ENCODE measurements at places on chromosomes 1 and 21. TPM values are rescaled to one million over a fixed set of nuclear protein-coding genes. Genes with fewer than 3 reads are reported as not detected.

AGL gene
- 7.0 TPM for total RNA-seq

SPTA1 gene
- total RNA-seq, result 1.3 TPM

KCNJ9 gene
- not detected for total RNA-seq

KCNE2 gene
- not detected for total RNA-seq

CLDN17 gene
- not detected for total RNA-seq

DNA sequence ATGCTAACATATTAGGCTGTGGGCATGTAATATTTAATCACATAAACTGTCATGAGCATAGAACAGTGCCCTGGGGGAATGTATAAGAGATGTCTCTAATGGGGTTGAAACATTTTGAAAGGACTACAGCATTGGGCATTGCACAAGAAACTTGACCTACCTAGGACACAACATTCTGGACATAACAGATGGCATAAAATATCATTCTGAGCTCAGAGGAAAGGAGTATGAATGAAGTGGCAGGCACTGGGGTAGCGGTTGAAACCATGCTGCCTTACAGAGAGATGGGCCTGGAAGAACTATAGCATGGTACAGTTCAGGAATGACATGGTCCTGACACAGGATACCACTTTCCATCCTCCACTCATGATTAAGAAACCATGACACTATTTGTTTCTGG is 69.0 kb downstream of the LPAR3 start:
- DNase-seq, result no peak

- peak; percentile 57 for DNase-seq
Observed at GRCh38 chr1:15128520-15129313, 24.8 kb upstream of the TMEM51 start.

DNA sequence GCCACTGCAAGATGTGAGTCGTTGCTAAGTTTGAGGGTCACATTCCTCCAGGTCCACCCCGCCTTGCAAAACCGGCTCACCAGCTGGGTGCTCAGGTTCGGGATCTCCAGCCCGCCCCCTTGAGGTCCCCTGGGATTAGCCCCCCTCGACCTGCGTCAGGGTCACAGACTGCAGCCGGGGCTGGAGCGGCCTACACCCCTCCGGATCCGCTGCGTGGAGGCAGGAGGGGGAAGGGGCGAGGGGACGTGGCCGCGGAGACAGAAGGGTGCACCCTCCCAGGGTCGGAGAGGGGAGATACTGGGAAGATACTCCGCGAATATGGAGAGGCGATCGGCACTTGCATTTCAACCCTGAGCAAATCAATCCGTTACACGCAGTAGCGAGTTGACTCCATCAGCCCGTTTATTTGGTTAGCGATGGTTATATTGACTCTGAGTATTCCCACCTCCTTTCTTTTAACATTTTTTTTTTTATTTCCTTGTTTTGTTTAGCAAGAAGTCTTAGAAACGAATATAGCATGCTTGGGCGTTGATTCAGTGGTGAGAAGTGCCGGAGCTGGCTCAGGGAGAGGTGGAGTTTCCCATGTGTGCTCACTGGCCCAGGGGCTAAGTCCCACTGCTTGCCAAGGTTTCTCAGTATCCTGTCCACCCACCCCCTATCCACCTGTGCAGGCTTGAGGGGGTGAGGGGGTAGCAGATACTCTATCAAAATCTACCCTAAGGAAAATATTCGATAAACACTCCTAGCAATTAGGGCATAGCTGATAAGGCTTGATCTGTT is 997 bp downstream of the IFNAR2 start:
- DNase-seq, result no peak

GRCh38 chr1:96944432-96945092 is 223.0 kb downstream of the PTBP2 start:
- DNase-seq, result no peak

GRCh38 chr21:36889401-36889800 is 77.1 kb downstream of the HLCS start:
- DNase-seq, result peak; percentile 2

DNA sequence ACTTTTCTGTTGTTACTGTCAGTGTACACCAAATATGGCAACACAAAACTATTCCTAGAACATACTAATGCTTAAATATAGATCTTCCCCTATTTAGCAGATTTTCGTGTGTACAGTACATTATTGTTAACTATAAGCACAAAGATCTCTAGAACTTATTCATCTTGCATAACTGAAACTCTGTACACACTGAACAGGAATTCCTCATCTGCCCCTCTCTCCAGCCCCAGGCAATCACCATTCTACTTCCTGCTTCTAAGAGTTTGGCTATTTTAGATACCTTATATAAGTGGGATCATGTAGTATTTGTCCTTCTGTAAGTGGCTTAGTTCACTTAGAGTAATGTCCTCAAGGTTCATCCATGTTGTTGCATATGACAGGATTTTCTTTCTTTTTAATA is 4.5 kb upstream of the RGL1 start:
- no peak for DNase-seq

DNA sequence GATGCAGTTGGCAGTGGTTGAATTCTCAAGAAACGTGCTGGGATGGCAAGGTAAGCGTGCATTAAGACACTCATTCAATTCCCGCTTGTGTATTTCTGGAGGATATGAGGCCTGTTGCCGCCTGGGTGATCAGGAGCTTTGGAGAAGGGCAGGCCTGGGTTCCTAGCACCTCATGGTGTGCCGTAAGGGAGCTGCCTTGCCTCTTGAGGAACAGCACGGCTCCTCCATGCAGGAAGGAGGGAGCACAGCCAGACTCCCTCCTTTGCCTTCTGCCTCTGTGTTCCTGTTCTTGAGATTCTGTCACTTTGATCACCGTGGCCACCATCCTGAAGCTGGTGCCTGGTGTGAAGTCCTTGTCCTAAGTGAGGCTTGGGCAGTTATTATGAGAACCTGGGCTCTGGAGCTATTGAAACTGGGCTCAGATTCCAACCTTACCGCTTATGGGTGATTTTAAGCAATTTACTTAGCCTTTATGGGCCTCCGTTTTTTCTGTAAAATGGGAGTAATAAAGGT is 18.3 kb downstream of the SLFNL1 start:
- DNase-seq, result no peak

GRCh38 chr1:228142701-228143136 is 2.6 kb downstream of the GUK1 start:
- DNase-seq, result no peak

- no peak for DNase-seq
Observed at GRCh38 chr1:1678581-1679380, 13.8 kb downstream of the SLC35E2B start.

DNA sequence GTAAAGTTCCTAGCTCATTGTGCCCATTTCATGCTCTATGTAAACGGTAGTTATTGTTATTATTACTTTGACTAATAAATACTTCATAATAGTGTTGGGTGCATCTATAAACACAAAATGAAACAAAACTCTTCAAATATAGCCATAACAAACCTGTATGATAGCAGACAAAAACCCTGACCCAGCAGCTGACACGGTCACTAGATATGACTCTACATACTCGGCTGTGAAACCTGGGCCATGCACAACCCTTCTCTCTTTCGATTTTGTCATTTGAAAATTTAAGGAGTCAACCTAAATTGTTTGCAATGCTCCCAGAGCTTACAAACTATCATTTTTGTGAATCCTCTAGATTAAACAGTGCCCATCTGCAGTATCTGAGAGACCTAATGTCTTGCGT is 8.0 kb upstream of the RGS13 start:
- DNase-seq, result no peak

GRCh38 chr1:182629499-182630096 is 25.4 kb upstream of the RGS16 start:
- no peak for DNase-seq

GRCh38 chr1:87318056-87318650 is 10.5 kb upstream of the LMO4 start:
- DNase-seq, result no peak

- DNase-seq, result no peak
Observed at GRCh38 chr1:64564891-64565290, 95.0 kb downstream of the CACHD1 start.

GRCh38 chr1:118321840-118322239 is 136.8 kb upstream of the SPAG17 start:
- DNase-seq, result no peak

- DNase-seq, result no peak
Observed at GRCh38 chr21:43353282-43354025, 73.5 kb downstream of the SIK1 start.

- no peak for DNase-seq
Observed at GRCh38 chr1:11482701-11483479, 3.9 kb downstream of the DISP3 start.

GRCh38 chr1:169974067-169974466 is 80.4 kb upstream of the SCYL3 start:
- no peak for DNase-seq

DNA sequence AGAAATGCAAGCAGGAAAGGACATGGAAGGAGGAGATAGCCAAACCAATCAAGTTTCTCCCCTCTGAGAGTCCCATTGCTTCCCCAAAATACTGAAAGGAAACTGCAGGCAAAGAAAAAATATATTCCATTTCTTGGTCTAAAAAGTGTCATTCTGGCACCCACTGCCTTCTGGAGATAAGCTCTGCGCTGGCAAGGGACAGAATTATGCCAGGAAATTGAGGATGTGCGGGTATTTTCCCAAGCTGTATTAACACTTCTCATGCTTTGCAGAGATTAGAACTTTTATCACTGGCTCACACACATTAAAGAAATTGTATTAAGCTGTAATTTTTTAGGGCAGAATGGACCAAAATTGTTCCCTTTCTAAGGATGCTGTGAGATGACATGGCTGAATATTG is 381.2 kb upstream of the DUSP10 start:
- no peak for DNase-seq

- no peak for DNase-seq
Observed at GRCh38 chr1:114105421-114105979, 48.2 kb downstream of the SYT6 start.

GRCh38 chr1:151492120-151492519 is 19.1 kb upstream of the CGN start:
- no peak for DNase-seq

- DNase-seq, result peak; percentile 52
Observed at GRCh38 chr21:22791986-22792560, 1793.9 kb downstream of the NCAM2 start.

DNA sequence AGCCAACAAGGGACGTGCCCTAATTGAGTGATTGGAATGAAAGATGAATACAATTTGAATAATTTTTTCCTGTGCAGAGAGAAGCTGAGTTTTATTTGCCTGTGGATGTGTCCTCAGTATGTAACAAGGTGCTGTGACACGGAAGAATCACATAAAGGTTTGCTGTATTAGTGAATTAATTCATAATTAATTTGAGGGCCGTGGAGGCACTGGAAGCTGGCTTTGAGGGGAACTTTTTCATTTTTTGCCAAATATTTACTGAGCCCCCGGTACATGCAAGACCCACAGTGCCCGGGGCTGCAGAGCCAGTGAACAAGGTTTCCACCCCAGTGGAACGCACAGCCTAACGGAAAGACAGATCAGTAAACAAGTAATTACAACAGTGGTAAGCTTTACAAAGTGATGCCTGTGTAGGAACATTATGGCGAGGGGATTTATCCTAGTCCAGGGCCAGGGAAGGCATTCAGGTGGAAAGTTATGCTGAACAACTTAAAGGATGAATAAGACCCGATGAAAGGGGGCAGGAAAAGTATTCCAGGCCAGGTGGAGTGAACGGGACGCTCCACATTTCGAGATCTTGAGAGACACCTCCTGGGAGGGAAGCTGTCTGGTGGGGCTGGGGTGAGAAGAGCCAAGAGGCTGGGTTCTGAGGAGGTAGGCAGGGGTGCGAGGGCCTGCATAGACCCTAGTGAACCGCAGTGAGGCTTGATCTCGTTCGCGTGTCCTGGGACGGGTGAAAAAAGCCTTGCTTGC is 773 bp upstream of the RCC2 start:
- no peak for DNase-seq

Data from dermis microvascular lymphatic vessel endothelial cell (primary cell).